ENCODE measurements at places on chromosomes 2 and 18.

GRCh38 chr2:20444101-20444992 lies 2.5 kb upstream of the RHOB start:
- DNase-seq = no peak

GRCh38 chr2:236661061-236661761 lies 91.6 kb downstream of the ACKR3 start:
- no peak for DNase-seq

DNA sequence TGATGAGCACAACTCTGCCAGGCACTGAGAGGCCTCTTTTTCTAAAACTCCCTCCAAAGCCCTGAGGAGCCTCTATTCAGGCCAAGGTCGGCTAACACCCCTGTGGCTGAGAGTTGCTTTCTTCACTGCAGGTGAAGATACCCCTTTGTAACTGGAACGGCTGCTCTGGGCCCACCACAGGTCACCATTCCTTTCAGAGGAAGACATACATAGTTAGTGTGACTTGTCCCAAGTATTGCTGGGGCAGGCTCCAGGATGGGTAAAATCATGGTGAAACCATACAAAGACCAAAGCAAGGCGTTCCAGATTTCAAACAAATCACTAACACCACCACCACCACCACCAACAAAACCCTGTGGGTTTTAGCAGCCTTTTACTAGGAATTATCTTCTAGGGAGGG lies 36.8 kb downstream of the CHST10 start:
- no peak for DNase-seq

DNA sequence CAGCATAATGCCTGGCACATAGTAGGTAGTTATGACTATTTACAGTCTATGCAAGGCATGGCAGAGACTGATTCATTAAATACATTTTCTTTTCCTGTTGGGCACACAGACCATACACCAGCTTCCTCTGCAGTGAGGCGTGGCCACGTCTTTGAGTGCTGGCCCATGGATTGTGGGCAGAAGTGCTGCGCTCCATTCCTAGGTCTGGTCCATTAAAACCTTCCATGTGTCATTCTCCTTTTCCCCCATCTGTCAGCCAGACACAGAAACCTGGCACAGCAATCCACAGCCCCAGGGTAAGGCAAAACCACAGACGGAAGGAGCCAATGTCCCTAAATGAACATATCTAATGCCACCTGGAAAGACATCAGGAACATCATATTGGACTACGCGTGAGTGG lies 141.9 kb downstream of the TTC32 start:
- DNase-seq = no peak

- DNase-seq = no peak
Observed at GRCh38 chr2:64145714-64146113, 1.5 kb upstream of the PELI1 start.

DNA sequence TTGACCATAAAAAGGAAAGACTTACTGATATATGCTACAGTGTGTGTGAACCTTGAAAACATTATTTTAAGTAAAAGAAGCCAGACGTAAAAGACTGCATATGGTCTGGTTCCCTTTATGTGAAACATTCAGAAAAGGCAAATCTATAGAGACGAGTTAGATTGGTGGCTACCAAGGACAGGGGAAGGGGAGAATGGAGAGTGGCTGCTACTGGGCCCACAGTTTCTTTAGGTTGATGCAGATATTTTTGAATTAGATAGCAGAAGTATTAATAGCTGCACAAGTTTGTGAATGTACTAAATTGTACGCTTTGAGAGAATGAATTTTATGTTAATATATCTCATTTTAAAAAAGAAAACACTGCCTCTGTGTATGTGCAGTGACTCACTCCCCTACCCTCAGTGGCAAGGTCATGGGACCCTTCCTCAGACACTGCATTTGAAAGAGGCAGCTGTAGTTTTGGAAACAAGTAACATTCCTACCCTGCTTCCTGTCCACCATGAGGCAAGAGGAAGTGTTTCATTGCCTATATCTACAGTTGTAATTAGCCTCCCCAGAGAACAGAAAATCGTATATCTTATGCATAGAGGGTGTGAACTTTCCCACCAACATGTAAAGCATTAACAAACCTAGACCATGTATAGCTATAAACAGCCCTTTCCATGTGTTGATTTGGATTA lies 29.8 kb upstream of the ARMC9 start:
- DNase-seq = no peak

DNA sequence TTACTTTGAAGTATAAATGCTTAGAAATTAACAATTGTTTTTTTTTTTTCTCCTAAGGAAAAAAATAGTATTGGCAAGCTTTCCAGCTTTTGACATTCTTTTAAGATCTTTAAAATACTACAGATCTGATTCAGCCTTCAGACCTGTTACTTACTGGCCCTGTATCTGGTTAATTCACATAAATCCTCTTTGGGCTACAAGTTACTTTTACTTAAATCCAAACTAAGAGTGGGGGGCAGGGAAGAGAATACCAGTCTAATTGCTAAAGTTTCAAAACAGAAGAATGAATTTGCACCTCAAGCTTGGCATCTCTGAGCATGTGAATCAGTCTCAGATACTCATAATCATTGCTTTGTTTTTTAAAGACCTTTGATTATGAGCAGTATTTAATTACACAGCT lies 386.3 kb downstream of the PARD3B start:
- DNase-seq = no peak

GRCh38 chr2:17792515-17792914 lies 23.7 kb upstream of the MSGN1 start:
- no peak for DNase-seq

DNA sequence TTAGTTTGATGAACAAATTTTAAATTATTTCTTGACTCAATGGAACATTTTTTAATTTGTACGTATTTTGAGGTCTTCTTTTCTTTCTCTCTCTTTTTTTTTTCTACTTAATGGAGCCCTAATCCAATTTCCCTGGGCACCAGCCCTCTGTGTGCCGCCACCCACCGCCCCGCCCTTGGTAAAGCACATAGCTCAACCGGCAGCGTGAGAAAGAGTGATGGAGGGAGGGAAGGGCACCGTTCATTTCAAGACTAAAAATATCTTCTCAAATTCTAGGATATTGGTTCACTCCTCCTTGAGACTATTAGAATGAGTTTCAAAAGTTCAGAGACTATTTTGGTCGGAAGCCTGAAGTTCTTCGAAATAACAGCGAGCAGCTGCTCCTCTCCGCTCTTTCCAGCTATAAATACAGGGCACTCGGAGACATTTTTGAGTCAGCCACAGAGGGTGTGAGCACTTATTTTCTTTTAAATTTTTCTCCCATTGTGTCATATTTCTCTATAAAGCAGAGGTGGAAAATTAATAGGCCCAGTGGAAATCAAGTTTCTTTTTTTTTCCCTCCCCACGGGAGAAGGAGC lies 731.7 kb upstream of the ID2 start:
- no peak for DNase-seq
